ENCODE measurements at places on chromosomes 2 and 18.

DNA sequence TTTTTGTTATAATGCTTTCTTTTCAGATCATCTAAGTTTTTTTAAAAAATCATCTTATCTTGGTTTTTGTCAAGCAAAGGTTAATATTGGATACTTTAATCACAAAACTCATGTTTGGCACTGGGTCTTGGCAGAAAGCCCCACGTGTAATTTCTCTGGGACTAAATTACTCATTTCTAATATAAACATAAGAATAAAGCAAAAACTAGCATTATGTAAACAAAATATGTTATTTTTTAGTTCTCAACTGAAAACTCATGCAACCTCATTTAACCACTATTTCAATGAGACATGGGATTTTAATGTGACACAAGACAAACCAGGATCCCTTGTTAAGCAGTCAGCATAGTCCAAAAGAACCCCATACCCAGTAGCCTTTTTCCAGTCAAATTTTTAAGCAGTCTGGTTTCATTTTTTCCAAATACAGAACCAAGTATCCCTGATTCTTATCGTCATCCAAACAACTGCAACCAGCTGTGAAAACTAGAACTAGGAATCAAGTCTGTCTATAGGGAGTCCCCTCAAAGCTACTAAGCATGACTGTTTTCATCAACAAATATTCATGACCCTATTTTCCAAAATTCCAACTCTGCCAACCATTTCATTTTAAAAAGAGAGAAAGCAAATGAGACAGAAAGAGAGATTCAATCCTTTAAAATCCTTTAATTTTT is 27.1 kb downstream of the PID1 start:
- DNase-seq, result no peak

DNA sequence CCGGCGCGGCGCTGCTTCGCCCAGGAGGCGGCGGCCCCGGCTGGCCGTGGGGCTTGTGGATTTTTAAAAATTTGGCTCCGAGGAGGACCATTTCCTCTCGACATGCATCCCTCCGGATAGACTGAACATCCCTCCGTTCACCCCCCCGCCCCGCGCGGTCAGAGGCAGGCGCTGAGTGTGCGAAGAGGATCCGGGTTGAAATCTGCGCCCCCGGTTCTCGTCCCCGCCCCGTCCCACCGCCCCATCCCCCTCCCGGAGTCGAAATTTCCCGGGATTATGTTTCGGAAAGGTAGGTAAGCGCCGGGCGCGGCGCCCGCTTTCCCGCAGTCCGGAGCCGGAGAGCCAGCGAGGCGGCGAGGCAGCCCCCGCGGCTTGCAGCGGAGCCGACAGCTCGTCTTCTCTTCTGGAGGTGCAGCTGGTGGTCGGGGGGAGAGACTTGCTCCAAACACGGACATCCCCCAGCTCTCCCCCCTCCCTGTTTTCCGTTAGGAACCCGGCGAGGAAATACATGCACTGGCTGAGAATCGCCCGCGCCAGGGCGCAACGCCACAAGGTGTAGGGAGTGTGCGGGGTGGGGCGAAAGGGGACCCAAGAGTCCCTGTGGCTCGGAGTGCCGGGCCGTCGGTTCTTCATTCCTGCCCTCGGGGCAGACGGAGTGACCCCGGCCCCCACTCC is at the start of gene PRKCE:
PRKCE (plus strand) TSS at position 261 of the 675 bp plus-strand sequence.
- peak; percentile 69 for DNase-seq

- no peak for DNase-seq
Observed at GRCh38 chr2:217611626-217612127, 391.1 kb downstream of the TNS1 start.

DNA sequence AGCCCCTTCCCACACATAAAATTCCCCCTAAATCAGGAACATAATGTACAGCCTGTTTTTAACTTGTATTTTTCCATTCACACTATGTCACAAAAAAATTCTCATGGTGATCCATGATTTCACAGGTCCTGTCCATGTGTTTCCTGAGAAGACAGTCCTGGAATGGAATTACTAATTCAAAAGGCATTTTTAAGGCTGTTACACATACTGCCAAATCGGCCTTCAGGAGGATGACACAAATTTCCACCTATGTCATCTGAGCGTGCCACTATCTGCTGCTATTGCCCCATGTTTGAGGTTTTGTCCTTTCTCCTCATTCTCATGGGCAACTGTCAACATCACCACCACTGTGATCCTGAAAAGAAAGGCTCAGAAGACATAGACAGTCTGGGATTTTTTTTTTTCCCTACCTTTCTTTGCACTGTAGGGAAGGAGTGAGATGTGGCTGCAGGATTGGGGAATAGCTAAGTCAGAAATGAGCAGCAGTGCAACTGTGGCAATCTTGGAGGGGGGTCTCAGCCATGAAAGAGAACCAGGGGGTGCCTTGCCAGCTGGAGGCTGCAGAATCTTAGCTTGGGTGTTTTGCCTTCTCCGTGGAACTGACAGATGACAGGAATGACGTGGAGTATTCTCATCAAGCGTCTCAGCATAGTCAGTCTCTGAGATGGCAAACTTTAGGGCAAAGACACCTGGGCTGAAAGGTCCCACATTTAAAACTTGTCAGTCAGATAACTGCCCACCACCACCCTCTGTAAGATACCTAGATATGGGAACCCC is 73.4 kb downstream of the MARCHF4 start:
- DNase-seq, result no peak

GRCh38 chr18:75160364-75160763 is 48.6 kb downstream of the PTGR3 start:
- no peak for DNase-seq

DNA sequence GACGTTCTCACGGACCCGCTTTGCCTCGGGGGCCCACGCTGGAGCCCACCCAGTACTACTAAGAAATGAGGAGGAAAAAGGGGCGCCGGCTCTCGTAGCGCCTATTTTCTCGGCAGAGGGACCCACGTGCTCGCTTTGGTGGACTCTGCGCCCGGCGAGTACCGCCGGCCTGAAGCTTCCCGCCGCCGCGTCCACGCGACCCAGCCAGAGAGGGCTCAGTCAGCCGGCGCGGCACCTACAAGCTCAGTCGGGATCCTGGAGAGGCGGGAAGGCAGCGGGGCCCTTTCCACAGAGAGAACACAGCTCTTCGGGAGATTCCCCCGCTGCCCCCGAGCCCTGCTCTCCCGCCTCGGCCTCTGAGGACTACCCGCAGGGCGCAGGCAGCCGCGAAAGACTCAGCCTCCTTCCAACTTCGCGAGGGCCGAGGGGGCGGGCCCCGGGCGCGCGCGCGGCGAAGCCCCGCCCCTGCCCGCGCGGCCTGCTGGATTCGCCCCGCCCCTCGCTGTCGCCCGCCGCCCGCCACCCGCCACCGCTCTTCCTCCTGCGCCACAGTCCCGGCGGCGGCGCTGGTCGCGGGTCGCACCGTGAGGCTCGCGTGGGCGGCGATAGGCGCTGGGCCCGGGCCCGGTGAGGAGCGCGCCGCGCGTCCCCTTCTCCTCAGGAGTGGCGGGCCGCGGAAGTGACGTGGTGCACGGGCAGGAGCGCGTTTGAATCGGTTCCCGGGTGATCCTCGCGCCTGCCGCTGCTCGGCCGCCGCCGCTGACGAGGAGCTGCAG is at the start of gene SMCHD1:
SMCHD1 (plus strand) TSS at position 549 of the 776 bp plus-strand sequence. CDS start 350 bp downstream, outside the sequence.
- DNase-seq, result peak; percentile 89

- no peak for DNase-seq
Observed at GRCh38 chr2:10647441-10647840, 42.3 kb downstream of the NOL10 start.

GRCh38 chr2:37906131-37906530 is 19.0 kb upstream of the RMDN2 start:
- no peak for DNase-seq

- DNase-seq, result no peak
Observed at GRCh38 chr18:13614641-13615288, 111.6 kb downstream of the FAM210A start.

- DNase-seq, result no peak
Observed at GRCh38 chr2:45705233-45705632, 53.8 kb downstream of the PRKCE start.

DNA sequence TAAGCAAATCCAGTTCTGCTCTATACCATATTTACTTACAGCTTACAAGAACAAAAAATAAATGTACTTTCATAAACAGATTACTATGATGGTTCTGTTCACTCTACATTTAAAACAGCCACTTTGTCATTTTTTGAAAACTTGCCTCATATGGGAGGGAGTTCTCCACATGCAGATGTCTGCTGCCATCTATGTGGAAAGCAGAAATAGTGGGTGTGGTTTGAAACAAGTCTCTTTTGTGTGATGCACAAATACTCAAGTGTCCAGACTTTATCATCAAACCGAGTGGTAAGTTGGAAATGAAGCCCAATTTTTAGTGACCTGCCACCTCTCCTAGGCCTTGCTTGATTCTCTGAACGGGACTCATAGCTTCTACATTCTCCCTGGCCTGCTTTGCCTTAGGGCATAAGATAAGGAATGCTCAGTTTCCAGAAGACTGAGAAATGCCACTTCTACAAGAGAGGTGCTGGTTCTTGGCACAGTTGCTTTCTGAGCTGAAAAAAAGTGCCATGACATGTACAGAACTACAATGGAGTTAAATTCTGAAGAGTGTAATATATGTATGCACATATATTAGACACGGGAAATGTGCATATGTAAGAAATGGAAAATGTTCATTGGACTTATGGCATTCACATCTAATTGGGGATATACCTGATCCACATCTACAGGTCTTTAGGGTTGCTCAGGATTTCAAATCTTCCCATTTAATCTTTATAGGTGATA is 221.0 kb downstream of the SLC8A1 start:
- peak; percentile 23 for DNase-seq

- DNase-seq, result no peak
Observed at GRCh38 chr2:204110338-204110741, 173.8 kb downstream of the ICOS start.

DNA sequence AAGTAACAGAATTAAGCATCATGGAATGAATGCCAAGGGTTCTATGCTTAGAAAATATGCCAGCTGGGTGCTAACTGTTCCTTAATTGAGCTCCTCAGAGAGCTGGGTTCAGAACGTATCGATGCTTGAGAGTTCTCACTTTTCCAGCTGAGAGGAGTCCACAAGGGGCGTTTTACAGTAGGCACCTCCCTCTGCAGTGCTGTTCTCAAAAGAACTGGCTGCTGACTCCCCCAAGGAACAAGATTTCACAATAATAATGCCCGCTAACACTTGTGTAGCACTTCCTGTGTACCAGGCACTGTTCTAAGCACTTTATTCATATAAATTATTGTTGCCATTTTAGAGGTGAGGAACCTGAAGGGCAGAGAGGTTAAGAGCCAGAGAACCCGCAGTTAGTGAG is 18.1 kb upstream of the TMEM237 start:
- no peak for DNase-seq

GRCh38 chr2:132877923-132878322 is 207.9 kb upstream of the LYPD1 start:
- no peak for DNase-seq
